Activated CD4-positive, alpha-beta memory T cell treated with anti-CD3 and anti-CD28 coated beads, Interleukin-2, amount 10 ng/mL, durations not matched to agents 7 days and 5 days (primary cell): ENCODE measurements at places on chromosomes 4 and X.

- DNase-seq, result no peak
Measured at GRCh38 chrX:35382966-35383365, 415.2 kb upstream of the MAGEB16 start.

- DNase-seq, result no peak
Measured at GRCh38 chr4:140982613-140983340, 150.5 kb downstream of the RNF150 start.

DNA sequence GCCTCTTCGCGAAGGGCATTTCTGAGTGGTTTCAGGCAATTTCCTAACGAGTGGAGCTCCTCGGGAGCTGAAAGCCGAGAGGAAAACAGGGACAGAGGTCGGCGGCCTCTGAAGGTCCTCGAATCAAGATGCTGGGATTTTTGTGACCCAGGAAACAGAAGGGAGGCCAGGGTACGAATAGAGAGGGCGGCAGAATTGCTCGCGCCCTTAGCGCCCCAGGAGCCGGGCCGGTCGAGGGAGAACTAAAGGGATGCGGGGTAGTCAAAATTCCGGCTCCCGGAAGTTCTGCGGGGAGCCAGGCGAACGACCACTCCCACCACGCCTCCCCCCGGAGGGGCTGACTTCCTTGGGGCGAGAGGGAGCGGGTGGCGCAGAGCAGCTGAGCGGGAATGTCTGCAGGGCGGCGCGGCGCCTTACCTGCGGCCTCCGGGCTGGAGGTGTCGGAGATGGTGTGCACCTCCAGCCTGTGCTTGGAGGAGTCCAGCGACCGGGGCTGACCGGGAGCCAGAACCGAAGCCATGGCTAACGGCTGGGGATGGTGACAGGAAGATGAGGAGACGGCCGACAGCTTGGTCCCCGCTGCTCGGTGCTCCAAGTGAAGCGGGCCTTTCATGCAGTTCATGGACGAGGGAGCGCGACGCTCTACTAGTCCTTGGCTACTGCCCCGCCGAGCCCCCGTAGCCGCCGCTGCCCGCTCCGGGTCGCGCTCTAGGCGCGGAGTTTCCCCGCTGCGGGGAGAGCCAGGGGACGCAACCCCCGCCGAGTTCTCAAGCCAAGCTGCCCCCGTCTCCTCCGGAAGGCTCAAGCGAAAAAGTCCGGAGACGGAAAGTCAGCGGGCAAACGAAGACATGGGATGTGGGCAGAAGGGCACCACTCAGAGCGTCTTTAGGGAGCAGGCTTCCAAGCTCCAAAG is 782 bp downstream of the PITX2 start:
- DNase-seq, result no peak

GRCh38 chr4:54185866-54186265 is 43.2 kb upstream of the PDGFRA start:
- no peak for DNase-seq

- DNase-seq, result no peak
Measured at GRCh38 chr4:69323284-69323683, 43.0 kb downstream of the UGT2B28 start.

- DNase-seq, result no peak
Measured at GRCh38 chr4:151226004-151226932, 50.7 kb upstream of the PRSS48 start.

- DNase-seq, result no peak
Measured at GRCh38 chr4:121728798-121729226, 32.0 kb upstream of the ANXA5 start.
